ENCODE measurements at places on chromosomes 1 and 21.

GRCh38 chr1:84366786-84367185 lies 31.5 kb upstream of the DNASE2B start:
- no peak for DNase-seq

- DNase-seq = no peak
These were observed 987 bp downstream of the DYNLT4 start for GRCh38 chr1:44806025-44806703.

DNA sequence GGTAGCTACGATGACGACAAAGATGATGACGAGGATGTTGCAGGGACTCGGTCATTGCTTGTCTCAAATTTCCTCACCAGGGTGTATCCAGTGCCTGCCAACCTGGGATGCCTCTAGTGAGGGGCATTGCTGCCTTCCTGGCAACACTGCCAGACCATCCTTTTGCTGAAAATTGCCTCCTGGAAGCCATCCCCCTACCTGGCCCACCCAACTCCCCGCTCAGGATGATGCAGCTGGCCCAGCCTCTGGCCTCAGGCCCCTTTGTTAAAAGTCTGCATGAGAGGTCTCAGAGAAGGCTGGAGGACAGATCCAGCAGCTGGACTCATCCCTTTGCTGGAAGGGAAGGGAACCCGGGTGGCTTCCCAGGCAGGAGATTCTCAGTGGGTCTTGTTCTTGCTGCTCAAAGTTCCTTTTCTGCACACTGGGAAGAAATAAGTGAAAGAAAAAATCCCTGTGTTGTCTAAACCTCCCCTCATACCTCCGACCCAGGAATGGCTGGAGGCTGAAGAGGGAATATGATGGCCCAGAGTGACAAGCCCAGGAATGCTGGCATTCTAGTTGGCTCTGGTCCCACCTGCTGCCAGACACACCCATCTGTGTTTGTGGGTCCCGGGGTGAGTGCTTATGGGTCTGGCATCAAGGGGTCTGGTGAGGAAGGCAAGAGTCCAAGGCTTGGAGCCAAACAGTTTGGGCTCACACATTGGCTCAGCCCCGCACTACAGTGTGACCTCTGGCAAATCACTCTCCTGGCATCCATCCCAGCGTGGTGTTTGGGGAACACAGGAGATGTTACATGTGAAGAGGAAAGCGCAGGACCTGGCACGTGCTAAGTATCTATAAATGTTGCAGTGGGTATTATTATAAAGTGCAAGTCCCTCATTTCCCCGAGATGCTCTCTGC lies 6.7 kb upstream of the FNDC5 start:
- DNase-seq = no peak

DNA sequence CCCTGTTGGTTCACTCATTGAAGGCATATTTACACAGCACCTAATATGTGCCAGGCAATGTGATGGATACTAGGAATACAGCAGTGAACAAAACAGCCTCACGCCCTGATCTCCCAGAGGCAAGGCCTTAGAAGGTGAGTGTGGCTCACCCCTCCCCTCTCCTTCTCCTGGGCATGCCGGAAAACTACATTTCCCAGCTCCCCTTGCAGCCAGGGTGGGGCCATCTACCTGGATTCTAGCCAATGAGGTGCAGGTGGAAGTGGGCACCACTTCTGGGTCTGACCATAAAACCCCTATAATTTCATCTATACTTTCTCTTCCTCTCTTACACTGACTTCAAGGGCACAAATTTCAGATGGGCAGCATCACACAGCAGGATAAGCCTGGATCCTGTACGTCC lies 63.8 kb downstream of the FBXO2 start:
- no peak for DNase-seq

- DNase-seq = no peak
These were observed 413.3 kb upstream of the PTBP2 start for GRCh38 chr1:96308314-96308713.

- DNase-seq = no peak
These were observed 108.9 kb downstream of the TAS1R2 start for GRCh38 chr1:18750600-18750999.

DNA sequence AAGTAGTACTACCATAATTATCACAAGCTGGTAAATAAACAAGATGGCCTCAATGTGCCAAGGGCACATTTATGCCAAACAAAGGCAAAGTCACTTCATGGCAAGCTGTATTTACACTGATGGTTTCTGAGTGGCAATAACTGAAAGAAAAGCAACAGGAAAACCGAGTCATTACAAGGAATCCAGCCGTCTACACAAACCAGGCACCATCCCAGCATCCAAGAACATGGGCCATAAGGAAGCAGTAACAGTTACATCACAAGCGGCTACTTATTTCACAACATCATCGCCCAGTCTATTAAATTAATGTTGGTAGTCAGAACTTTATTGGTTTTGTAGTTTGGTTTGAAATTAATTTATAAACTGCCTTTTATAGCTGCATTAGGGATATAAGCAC lies 214.2 kb downstream of the RERE start:
- no peak for DNase-seq

- DNase-seq = no peak
These were observed 72.9 kb upstream of the CTTNBP2NL start for GRCh38 chr1:112322983-112323678.

- no peak for DNase-seq
These were observed 25.0 kb downstream of the PLXNA2 start for GRCh38 chr1:208219098-208219658.

- no peak for DNase-seq
These were observed 14.2 kb downstream of the ALX3 start for GRCh38 chr1:110056285-110056683.

GRCh38 chr1:160858097-160858496 lies 4.6 kb downstream of the CD244 start:
- no peak for DNase-seq

DNA sequence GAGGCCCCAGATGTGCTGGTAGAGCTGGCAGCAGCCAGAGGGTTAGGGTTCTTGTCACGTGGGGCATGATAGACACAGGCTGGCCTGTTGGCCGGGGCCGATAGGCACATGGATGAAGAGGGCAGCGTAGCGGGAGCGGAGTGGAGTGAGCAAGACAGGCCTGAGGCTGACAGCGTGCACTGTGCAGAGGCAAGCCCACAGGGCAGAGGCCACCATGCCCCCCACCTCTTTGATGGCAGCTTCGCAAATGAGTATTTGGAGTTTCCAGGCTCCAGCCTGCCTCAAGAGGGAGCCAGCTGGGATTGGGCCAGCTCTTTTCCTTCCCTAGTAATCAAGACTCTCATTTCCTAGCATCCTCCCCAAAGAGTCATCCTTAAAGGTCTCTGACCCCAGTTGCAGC lies 43.5 kb downstream of the TMCC2 start:
- DNase-seq = no peak

DNA sequence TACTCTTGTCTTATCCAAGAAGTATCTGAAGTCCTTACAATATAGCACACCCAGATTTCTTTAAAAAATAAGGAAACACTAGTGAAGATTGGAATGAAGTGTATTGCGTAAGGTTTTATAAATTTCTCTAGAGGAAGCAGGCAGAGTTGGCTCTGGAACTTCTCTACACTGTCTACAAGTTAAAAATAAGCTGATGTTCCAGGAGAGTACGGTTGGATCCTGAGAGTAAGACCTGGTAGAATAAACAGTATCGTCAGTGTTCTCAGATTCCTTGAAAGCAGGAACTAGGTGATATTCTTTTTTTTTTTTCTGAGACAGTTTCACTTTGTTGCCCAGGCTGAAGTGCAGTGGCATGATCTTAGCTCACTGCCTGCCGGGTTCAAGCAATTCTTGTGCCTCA lies 107.9 kb downstream of the USP25 start:
- DNase-seq = no peak

GRCh38 chr21:20020026-20020425 lies 978.2 kb upstream of the NCAM2 start:
- DNase-seq = no peak

- no peak for DNase-seq
These were observed 188.6 kb downstream of the EIF4G3 start for GRCh38 chr1:20987831-20988825.

DNA sequence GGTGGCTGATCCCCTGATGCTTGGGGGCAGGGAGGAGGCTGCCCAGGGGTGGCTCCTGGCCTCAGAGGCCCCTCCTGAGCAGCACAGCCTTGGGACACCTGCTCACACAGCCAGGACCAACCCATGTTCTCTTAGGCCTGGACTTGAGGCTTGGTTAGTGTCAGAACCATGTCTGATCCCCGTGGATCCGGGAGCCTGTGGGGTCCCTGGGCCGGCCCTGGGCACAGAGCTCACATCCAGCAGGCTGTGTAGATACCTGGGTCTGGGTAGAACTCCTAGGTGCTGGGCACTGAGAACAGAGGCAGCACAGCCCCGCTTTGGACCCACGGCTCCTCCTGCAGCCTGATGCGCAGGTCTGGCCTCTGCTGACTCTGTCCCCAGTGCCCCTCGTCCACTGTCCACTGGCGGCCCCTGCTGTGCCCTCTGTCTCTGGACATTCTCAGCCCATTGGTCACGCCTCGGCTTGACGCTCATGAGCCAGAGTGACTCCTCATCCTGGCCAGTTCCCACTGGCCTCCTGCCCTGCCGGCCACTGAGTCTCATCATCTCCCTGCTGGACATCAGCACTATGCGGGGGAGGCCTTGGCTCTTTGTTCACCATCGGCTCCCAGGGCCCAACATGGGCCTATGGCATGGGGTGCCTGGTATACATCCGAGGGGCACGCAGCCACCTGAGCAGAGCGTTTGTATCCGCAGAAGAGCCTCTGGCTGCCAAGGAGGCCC lies 70.2 kb downstream of the TRIM11 start:
- no peak for DNase-seq

DNA sequence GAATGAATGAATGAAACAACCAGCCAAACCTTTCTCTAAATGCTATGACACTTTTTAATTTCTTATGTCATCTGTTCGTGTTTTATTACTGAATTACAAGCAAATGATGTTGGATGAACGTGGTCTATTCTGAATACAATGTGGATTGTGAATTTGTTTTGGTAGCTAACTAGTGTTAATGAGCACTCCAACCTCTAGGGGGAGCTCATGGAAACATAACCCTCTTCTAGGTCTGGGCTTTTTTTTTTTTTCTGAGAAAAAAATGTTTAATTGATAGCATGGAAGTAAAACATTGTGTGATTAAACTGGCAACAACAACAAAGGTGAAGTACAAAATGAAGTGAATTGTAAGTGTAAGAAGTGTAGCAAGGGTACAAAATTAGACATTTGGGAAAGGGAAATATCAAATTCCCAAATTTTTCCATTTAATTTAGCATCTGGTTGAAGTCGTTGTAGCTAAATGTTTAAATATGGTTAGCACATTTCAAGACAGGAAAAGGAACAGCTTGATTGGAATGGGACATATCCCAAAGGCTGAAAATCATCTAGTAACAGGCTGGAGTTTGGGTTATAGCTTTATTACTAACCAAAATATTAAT lies 42.6 kb upstream of the PTGS2 start:
- no peak for DNase-seq

- DNase-seq = no peak
These were observed 59.1 kb downstream of the CAMK2N1 start for GRCh38 chr1:20426923-20427322.

DNA sequence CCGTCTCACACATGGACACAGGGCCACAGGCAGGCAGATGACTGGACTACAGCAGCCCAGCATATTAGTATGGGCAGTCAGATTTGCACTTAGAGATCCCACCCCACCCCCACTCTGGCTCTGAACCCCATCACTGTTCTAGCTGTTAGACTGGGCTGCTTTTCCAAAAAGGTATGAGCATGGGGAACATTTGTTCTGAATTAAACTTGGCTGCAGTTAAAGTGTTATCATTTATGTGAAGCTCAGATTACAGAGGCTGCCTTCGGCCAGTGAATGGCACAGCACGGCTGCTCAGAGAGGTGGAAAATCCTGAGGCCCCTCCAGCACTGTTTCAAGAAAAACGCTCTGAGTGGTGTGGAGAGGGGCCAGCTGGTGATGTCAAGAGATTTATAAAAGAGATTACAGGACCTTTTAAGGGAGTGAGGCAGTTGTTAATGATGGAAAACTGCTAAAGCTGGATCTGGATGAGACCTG lies 6.9 kb upstream of the NOS1AP start:
- no peak for DNase-seq

GRCh38 chr1:30805304-30806003 lies 47.9 kb upstream of the LAPTM5 start:
- DNase-seq = no peak
